Head of caudate nucleus (tissue), 42 donors: ENCODE measurements at places on chromosomes 1 and 21.

GRCh38 chr21:17775431-17776126, 43.6 kb downstream of the C21orf91 start:
- DNase-seq = no peak

GRCh38 chr21:40765811-40766210, 81.1 kb downstream of the DSCAM start:
- no peak for DNase-seq

- DNase-seq = no peak
Measured at GRCh38 chr21:26227130-26227529, 56.6 kb upstream of the APP start.

DNA sequence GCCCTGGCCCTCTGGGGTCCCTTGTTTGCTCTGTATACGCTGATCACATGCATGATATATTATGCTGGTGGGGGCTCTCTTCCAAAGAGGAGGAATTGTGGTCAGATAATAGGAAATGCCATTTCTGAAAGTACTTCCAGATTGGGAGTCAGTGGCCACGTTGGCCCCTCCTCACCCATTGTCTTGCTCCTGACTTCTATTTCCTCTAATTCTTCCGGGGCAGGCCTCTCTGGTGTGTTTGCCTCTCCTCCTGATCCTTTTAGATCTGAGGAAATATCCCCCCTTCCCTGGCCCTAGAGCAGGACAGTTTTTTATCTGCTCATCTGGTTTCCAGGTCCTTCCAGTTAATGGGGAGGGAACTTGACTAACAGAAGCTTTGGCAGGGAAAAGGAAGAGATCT, 2.9 kb downstream of the VANGL2 start:
- no peak for DNase-seq

DNA sequence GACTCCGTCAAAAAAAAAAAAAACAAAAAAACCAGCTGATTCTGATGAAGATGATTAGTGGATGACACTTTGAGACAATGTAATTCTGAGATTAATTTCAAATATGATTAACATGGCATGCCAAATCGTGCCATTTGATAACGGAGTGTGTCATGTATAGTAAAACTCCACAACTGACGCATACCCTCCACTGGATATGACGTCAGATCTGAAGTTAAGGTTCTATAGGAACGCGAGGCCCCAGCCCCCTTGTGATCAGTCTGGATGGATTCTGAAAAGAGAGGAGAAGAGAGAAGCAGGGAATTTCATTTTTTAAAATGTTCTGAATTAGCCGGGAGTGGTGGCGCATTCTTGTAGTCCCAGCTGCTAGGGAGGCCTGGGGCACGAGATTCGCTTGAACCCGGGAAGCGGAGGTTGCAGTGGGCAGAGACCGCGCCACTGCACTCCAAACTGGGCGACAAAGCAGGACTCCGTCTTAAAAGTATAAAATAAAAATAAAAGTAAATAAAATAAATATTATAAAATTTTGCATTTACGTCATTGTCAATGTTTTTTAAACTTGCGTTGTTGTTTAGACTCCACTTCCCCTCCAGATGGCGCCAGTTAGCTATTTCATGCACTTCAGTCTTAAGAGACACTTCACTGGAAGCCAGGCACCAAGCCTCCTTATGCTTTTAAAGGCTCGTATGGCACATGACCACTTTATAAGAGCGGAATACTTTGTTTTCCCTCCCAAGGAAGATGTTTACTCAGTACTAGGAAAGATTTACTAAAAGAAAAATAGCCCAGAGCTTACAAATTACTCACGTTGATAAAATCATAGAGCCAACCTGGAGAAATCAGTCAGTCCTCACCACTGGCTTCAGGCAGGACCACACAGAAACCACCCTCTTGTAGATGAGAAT, 65.5 kb downstream of the UBE2U start:
- peak; percentile 75 for DNase-seq
